NCI-H146 (cell line): ENCODE measurements at places on chromosomes 7 and 10.

DNA sequence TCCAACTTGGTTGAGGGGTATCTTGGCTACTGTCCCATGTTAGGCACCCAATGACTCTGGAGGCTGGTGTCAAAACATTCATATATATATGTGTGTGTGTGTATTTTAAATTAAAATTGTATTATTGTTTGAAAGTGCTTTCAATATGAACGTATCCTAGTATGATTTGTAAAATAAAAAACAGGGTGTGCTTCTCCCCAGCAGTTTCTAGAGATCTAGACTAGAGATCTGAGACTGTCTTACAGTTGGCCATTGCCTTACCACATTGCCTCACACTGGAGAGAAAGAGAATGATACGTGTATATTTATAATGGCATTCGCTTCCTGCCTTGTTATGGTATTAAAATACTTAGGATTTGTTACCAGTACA lies 1.2 kb downstream of the BAG3 start:
- peak; percentile 35 for DNase-seq

- no peak for DNase-seq
Measured at GRCh38 chr7:91811236-91811635, 69.3 kb downstream of the MTERF1 start.

- no peak for DNase-seq
Measured at GRCh38 chr7:104950754-104951153, 63.3 kb upstream of the KMT2E start.

GRCh38 chr7:130242198-130243014 lies 24.3 kb upstream of the CPA2 start:
- peak; percentile 70 for DNase-seq

GRCh38 chr10:29112827-29113615 lies 175.8 kb upstream of the LYZL1 start:
- no peak for DNase-seq

DNA sequence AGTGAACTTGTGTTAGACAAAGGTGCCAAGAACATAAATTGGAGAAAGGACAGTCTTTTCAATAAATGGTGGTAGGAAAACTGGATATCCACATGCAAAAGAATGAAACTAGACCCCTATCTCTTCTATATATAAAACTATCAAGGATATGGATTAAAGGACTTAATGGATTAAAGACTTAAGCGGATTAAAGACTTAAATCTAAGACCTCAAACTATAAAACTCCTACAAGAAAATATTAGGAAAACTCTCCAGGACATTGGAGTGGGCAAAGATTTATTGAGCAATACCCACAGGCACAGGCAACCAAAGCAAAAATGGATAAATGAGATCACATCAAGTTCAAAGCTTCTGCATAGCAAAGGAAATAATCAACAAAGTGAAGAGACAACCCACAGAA lies 242.9 kb upstream of the MEOX2 start:
- DNase-seq = no peak

DNA sequence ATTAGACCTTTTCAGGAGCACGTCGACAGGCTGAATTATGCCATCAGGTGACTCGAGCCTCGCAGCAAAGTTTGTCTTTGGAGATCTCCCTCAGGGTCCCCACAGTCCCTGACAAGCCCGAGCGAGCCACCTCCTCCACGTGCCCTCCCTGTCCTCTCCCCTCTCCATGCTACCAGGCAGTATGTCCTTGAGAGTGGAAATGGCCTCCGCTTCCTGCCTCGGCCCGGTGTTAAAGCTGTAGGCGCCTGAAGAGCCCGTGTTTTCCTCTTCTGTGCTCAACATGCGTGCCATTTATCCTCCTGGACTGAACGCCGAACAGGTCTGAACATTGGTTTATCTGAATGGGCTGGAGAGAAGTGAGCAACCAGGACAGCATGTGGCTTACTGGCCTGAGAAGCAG lies 82.6 kb downstream of the GPR26 start:
- no peak for DNase-seq
